ENCODE measurements at places on chromosomes 5 and 9.

DNA sequence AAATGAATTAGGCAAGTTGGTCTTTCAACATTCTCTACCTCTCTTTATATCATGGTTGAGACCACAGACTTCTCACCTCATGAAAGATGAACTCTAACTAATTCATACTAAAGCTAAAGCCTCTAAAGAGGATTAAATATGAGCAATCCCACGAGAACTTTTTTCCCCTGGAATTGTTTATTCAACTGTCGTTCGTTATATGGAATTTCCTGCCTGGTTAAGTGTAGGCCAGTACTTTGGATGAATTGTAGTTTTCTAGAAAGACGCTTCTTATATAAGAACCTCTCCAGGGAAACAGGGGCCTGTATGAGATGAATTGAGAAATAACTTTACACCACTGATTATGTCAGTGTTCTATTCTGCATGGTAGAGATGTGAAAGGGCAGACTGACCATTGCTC, 42.9 kb downstream of the PDCD1LG2 start:
- no peak for DNase-seq

GRCh38 chr5:56606192-56606591, 209.2 kb upstream of the MAP3K1 start:
- DNase-seq: no peak

GRCh38 chr5:135821802-135822201, 12.7 kb upstream of the SLC25A48 start:
- DNase-seq: no peak

DNA sequence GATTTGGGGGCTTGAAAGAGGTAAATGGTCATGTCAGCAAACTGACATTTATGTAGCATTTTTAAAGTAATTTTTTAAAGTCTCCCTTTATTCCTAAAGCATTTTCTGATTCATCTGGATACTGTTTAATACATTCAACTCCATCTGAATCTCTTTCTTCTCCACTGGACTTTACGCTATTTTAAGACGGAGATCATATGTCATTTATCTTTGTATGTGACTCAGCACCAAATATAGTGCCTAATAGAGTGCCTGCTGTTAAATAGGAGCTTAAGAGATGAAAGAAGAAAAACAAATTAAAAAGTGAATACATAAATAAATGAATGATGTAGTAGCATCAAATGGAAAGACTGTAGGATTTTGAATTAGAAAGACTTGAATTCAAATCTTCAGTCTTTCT, 548.8 kb upstream of the SMC2 start:
- DNase-seq: no peak

- peak; percentile 54 for DNase-seq
Observed at GRCh38 chr5:177440211-177440989, 6.2 kb upstream of the PRR7 start.

- no peak for DNase-seq
Observed at GRCh38 chr9:89953824-89954615, 349.2 kb downstream of the GADD45G start.

GRCh38 chr5:10354048-10354872, 765 bp downstream of the MARCHF6 start:
- no peak for DNase-seq

GRCh38 chr9:121218357-121219027, 16.8 kb upstream of the RAB14 start:
- DNase-seq: no peak

GRCh38 chr5:174291-174600, 17.0 kb upstream of the LRRC14B start:
- DNase-seq: no peak

- no peak for DNase-seq
Observed at GRCh38 chr9:135607401-135608293, 31.7 kb downstream of the GLT6D1 start.

GRCh38 chr9:38059233-38059936, 9.6 kb downstream of the SHB start:
- DNase-seq: no peak

GRCh38 chr9:68780720-68781119, 75.7 kb downstream of the PIP5K1B start:
- DNase-seq: no peak

DNA sequence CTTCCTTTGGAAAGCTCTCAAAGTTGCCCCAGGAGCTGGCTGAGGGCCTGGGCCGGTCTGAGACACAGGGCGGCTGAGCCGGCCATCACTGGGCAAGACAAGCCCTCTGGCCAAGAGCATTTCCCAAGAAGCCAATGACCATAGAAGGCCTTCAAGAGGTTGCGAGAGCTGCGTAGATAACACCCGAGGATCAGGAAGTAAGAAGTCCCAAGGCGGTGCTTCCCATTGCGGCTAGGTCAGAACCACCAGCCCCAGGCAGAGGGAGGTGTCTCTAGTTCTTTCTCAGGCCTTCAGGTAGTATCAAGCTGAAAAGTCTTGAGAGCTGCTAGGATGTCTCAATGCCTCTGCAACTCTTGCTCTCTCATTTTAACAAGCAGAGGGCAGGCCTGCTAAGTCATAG, 54.0 kb upstream of the C5orf58 start:
- no peak for DNase-seq

- no peak for DNase-seq
Observed at GRCh38 chr5:181052672-181053487, 12.8 kb downstream of the BTNL9 start.

GRCh38 chr9:70119786-70120185, 76.1 kb downstream of the MAMDC2 start:
- DNase-seq: no peak

- no peak for DNase-seq
Observed at GRCh38 chr9:135989157-135989556, 28.0 kb upstream of the UBAC1 start.

DNA sequence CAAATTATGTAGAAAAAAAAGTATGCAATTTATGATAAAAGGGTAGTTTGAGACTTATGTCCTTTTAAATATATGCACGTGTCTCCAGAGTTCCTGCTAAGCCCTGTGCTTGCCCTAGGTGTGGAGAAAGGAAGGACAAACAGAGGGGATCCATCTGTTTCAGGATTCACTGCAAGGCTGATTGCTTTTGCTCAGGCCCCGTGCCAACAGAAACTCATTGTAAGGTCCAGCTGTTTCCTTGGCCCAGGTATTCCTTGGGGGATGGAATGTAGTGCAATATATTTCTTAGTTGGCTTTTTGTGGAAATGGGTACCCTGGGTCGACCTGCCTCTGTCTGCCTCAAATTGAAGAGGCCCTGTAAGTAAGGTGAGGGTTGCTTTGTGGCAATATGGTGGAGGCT, 268.6 kb upstream of the CLINT1 start:
- DNase-seq: no peak

All from effector CD4-positive, alpha-beta T cell (primary cell).